ENCODE measurements at places on chromosomes 6 and 20.

DNA sequence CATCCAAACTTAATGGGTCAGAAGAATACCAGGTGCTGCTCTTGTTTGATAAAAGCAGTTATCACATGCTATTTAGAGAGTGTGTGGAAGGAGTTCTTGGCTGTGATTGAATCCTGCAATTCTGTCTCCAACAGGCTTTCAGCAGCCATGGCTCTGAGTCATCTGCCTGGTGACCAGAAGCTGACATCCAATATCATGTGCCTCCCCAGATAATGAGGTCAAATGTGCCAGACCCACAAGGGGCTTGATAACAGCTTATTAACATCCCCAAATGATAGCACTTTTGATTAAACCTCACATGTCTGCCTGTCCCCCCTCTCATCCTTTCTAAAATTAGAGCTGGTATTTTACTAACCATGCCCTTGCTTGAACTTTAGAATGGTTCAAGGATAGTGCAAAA is 175.7 kb upstream of the PLN start:
- DNase-seq: no peak

GRCh38 chr6:32607263-32607987 is 17.8 kb upstream of the HLA-DRB1 start:
- no peak for DNase-seq

DNA sequence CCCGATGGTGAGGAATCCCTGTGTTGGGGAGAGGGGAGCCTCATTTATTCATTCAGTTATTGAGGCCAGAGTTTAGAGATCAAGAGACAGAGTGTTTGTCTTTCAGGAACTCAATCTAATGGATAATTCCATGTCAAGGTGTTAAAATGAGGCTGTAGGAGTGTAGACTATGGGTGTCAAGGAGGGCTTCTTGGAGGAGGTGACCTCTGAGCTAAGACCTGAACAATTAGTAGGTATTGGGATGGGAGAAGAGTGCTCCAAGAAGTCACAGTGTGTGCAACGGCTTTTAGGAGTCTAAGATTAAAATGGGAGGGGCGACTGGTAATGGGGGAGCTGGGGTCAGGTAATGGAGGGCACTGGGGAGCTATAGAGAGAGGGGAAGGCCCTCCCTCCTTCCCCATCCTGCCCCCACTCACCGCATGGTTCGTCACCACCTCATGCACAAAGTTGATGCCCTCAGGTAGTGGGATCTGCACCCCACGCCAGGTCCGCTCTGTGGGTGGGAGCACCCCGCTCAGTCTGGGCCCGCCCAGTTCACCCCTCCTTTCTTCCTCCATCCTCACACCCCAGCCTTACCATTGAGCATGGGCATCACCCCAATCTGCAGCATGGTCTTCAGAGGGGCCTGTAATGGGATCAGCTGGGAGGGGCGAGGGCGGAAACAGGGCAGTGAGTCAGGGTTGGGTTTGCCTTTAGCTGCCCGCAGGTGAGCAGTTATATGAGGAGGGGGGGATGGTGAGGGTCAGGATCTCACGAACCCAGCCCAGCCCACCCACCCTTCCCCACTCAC is 8.1 kb downstream of the CTSA start:
- no peak for DNase-seq

GRCh38 chr6:139776041-139776440 is 401.6 kb upstream of the CITED2 start:
- peak; percentile 41 for DNase-seq

DNA sequence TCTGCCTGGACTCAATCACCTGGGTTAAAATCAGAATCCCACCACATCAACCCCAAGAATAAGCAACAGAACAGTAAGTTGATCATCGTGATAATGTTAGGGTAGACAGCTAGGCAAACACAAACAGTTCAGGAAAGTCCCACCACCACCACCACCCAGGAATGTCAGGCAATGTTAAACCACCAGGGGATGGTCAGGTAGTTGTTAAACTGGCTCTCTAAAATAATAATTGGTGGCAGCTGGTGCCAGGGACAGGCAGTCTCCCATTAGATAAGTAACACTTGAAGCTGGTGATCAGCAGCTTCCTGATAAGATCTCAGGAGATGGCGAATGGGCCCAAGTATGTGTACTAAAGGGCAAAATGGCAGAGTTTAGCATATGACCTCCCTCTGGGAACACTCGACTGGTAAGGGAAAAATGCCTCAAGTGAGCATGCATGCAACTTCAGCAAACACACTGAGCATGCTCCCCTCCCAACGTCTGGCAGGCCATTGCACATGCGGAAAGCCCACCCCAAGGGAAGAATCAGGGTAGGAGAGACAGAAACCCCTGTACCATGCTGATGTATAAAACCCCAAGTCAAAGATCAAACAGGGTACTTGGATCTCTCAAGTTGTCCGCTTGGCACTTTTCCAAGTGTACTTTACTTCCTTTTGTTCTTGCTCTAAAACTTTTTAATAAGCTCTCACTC is 66.6 kb downstream of the IPCEF1 start:
- no peak for DNase-seq

DNA sequence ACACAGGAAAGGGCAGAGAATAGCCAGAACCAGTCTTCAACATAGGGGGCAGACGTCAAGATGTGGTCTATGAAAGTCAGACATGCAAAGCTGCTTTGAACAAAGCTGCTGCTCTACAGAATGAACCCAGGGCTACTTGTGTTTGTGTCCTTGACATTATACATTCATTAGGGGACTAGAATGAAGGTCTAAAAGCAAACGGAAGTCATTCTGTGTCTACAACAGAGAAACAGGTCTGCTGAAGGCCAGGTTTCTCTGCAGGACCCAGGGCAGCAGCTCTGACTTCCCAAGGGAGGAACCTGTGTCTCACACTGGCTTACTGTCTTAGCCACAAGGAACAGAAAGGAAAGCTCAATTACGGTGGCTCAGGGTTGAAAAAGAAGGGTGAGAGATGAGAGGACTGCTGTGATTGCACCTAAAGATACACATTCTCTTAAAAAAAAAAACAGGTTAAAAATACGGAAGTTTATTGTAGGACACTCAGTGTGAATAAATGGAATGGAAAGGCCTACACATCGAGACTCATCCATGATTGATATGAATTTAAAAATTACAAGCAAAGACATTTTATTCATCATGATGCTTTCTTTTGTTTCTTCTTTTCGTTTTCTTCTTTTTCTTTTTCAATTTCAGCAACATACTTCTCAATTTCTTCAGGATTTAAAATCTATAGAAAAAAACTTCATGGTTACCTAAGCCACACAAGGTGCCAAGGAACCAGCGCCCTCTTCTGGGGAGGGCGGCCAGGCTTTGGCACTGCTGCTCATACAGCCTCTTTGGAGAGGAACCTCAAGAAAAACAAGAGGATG is 6.7 kb downstream of the PSMA7 start:
- peak; percentile 32 for DNase-seq
